Right ventricle myocardium inferior (tissue), 1 donor: ENCODE measurements at places on chromosomes 1 and 21.

- no peak for DNase-seq
These were observed 101.4 kb downstream of the TTLL7 start for GRCh38 chr1:83897516-83897915.

GRCh38 chr1:83619170-83619896, 379.6 kb downstream of the TTLL7 start:
- no peak for DNase-seq

GRCh38 chr1:156544592-156545102, 27.7 kb downstream of the IQGAP3 start:
- DNase-seq: no peak

DNA sequence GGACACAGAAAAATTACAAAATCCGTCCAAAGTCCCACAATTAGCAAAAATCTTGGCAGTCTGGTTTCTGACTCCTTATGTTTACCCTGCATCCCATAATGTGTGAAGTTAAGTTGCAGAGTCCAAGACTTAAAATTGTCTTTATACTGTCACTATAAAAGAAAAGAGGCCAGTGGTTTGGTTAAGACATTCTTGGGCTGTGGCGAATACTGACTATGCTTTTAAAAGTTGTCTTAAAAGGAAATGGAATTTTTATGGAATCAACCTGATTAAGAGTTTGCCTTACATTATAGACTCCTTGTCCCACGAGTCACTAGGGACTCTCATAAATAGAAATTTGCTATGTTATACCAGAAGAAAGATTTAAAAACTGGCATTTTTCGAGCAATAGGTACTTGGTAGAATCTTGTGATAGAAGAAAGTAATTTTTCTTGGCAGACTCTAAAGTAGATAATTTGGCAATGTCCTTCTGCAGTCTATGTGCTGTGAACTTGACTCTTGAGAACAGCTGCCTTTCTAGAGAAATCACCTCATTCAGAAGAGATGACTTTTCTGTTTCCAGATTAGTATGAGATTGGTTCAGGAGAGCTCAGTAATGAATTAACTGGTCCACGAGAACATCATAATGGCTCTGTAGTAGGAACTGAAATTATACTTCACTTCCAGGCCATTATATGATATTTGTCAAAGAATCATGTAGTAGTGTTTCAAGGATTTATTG, 31.8 kb downstream of the NTNG1 start:
- DNase-seq: no peak

DNA sequence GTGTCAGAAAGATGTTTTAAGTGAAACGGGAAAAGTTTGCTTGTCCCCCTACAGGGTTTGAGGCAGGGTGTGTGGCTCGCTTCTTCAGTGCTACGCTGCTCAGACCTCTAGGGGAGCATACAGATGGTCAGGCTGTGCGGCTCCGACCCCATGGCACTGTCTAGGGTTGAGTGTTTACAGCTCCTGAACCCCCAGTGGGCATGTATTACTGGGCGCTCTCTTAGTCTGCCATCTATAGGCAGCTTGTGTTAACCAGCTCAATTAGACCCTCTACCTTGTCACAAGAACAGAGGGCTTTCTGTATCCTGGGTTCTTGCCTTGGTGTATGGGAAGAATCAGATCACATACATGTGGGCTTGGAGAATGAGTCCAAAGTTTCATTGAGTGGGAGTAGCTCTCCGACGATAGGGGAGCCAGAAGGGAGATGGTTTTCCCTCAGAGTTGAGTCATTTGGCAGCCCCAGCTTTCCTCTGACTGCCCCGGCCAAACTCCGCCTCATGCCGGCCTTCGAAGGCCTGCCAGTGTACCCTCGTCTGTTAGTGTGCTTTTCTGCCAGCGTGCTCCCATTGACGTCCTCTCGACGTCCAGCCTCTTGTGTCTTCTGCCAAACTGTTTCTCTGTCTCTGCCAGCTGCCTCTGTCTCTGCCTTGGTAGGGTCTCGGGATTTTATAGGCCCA, 38.6 kb upstream of the ADGRL4 start:
- no peak for DNase-seq

GRCh38 chr1:208174200-208174599, 70.0 kb downstream of the PLXNA2 start:
- no peak for DNase-seq

DNA sequence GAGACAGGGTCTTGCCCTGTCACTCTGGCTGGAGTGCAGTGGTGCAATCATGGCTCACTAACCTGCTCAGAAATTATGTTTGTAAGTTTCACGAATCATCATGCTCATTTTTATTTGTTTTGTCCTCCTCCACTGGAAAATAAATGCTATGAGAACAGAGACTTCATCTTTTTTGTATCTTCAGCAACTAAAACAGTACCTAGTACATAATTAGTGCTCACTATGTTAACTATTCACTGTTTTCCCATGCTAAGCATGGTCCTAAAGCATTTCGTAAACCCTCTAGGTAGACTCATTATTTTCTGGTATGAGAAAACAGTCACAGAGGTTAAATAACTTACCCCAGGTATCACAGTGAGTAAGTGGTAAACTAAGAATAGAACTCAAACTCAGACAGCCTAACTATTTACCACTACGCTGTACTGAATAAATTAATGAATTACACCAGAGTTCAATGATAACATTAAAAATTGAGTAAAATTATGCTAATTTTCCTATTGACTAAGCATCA, 118.4 kb downstream of the RERE start:
- no peak for DNase-seq
